ENCODE measurements at places on chromosomes 6 and 20.

- no peak for DNase-seq
Observed at GRCh38 chr20:21528870-21529269, 15.0 kb upstream of the NKX2-2 start.

GRCh38 chr6:3743541-3743940 lies 8.0 kb downstream of the PXDC1 start:
- no peak for DNase-seq

- no peak for DNase-seq
Observed at GRCh38 chr6:26657256-26657655, 2.3 kb downstream of the ZNF322 start.

GRCh38 chr6:45970326-45970725 lies 45.3 kb downstream of the CLIC5 start:
- DNase-seq: no peak

Data from GM12864 (cell line).